ENCODE measurements at places on chromosomes 6 and 20.
A peak's percentile ranks its signal among the peaks of the same experiment; 100 is the strongest.

DNA sequence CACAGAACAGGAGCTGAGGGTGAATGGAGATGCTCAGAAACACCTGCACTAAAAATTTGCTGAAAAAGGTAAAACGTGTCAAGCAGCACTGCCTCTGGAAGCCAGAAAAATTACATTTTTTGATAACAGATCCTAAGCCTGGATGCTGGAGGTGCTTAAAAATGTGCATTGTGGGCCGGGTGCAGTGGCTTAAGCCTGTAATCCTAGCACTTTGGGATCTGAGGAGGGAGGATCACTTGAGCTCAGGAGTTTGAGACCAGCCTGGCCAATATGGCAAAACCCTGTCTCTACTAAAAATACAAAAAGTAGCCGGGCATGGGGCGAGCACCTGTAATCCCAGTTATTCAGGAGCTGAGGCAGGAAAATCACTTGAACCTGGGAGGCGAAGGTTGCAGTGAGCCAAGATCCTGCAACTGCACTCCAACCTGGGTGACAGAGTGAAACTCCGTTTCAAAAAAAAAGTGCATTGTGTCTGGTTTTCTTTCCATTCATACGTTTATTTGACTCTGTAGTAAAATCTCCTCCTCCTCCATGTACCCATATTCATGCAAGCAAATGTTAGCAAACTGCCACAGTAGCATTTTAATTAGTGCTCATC lies 587 bp upstream of the BTN3A1 start:
- DNase-seq, result no peak

- no peak for DNase-seq
These were observed 724 bp upstream of the CUL7 start for GRCh38 chr6:43054206-43054943.

GRCh38 chr6:111894951-111895350 lies 21.7 kb upstream of the FYN start:
- no peak for DNase-seq

DNA sequence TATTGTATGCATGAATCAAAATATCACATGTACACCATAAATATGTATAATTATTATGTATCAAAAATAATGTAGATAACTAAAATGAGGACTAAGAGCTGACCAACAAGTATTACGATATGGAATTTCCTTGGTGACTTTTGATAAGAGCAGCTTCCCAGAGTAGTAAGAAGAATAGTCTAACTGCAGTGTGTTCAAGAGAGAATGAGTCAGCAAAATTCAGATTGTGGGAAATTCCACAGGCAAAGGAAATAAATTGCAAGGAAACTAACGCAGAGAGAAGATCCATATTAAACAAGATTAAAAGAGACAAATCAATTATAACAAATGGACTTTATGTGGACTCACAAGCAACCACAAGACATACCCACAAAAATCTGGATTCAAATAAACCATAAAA lies 26.4 kb downstream of the FRK start:
- peak; percentile 64 for DNase-seq

GRCh38 chr20:61397790-61398189 lies 145.7 kb downstream of the CDH4 start:
- no peak for DNase-seq

DNA sequence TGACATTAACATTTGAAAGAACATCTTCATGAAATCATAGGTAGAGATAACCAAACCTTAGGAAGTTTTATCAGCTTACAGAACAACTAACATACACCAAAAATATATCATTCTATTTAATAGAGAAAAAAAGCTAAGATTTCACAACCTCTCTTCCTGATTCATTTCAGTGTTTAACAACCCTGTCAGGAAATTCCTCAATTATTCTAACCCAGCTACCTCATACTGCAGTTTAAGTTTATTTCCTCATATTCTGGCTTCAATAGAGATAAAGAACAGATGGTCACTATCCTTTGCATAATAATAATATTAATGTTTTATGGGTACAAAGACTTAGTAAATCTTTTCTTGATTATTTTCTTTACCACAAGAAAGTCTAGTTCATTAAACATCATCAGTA lies 112.9 kb upstream of the HSF2 start:
- no peak for DNase-seq

DNA sequence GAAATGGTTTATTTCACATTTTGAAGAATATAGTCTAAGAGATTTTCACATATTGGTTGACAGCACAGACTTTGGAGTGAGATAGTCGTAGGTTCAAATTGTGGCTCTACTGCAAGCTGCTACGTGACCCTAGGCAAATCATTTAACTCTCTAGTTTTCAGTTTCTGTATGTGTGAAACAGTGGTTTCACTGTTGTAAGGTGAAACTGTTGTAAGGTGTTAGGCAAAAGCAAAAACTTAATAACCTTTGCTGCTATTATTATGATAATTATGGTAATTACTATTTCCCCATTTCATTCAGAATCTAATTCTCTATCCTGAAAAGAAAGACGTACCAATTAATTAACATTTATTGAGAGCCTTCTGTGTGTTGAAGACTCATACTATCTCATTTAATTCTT lies 144.2 kb downstream of the REV3L start:
- DNase-seq, result no peak

All from astrocyte (in vitro differentiated cells and primary cell).